ENCODE measurements at places on chromosomes 4 and X.
A peak's percentile ranks its signal among the peaks of the same experiment; 100 is the strongest.

- DNase-seq = no peak
These were observed 431.2 kb downstream of the KCTD8 start for GRCh38 chr4:44017422-44017739.

DNA sequence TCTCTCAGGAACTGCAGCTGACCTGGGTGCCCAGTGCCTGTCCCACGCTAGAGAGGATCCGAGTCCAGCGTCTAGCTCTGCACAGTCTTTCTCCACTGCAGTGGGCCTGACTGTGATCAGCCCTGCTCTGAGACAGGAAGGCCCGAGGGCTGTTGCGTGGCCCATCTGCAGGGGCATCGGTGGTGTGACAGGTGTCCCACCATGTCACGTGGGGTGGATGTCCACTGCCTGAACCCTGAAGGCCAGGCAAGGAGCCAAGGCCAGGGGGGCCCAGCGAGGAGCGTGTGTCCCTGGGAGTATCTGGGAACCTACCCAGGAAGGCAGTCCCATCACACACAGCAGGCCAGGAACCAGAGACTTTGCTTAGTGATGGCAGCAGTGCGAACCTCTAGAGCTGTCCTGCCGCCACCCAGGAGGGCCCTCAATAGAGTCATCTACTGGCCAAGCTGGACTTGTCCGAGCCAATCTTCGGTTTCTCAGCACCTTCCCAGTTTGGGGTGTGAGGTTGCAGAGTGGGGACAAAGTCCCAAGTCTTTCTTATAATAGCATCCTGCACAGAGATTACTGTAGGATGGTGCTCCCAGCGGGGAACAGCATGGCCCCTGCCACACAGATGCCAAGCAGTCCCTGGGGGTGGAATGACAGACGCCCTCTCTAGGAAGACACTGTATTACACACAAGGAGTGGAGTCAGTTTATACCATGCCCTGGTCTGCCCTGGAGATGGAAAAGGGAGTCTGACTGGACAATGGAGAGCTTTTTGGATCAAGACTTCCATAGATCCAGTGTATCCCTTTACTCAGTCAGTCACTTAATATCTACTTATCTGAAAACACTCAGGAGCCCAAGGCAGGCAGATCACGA lies 38.3 kb downstream of the DCTD start:
- no peak for DNase-seq

- DNase-seq = no peak
These were observed 137.9 kb downstream of the GPC3 start for GRCh38 chrX:133847340-133847994.

- no peak for DNase-seq
These were observed 49.5 kb downstream of the HTRA3 start for GRCh38 chr4:8319061-8319460.

DNA sequence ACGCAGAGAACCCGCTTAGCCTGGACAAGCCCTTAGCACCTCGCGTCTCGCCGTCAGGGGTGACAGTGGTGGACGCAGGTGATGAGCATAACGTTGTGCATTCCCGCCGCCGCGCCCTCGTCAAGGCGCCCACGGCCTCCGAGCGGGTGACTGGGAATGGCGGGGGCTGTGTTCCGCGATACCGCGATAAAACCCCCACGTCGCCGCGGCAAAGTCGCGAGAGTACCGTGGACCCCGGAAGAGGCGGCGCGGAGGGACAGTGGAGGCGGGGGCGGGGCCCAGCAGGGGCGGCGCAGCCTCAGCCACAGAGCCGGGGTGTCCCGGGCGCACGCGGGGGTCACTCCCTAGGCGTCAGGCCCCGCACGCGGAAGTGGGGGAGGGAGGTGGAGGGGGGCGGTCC lies 53.8 kb downstream of the ZFYVE28 start:
- DNase-seq = peak; percentile 11

GRCh38 chrX:123818243-123818642 lies 41.6 kb upstream of the XIAP start:
- no peak for DNase-seq

- DNase-seq = no peak
These were observed 451.1 kb downstream of the ARAP2 start for GRCh38 chr4:35793045-35793722.

- no peak for DNase-seq
These were observed 580.2 kb downstream of the MID1IP1 start for GRCh38 chrX:39381422-39381821.

GRCh38 chr4:143382596-143382995 lies 45.9 kb downstream of the GAB1 start:
- DNase-seq = peak; percentile 53

DNA sequence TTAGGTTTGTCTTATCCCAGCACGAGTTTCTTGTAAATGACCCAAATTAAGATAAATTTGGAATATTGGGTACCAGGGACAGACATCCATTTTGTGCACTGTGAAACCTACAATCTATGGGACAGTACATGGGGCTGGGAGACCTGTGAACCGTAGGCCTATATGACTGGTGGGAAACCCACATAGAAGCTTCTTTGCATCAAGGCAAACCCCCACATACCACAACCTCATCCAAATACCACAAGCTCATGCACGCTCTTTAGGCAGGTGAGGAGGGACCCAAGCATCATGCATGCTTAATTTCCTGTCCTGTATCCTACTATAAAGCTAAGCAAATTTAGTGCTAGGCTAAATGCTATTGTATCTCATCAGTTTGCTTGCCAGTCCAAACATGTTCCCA lies 47.8 kb downstream of the NIPAL1 start:
- no peak for DNase-seq

DNA sequence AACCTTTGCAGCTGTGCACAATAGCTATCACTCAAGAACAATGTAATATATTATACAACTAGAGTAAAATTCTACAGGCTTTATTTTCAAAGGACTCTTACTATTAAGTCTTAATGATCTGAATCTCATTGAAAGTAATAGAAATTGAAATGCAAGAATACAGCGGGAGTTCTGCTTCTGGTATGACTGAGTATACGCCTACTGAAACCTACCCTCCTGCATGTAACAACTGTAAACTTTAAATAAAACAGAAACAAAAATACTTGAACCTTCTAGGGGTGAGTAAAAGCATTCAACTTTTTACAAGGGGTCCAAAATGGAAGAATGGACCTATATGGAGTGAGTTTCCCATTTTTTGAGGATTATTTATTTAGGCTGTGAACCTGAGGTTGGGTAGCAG lies 13.5 kb downstream of the DCHS2 start:
- DNase-seq = no peak

GRCh38 chr4:106529348-106530023 lies 160.9 kb upstream of the GIMD1 start:
- DNase-seq = peak; percentile 45

GRCh38 chrX:100880368-100880767 lies 6.2 kb upstream of the NOX1 start:
- no peak for DNase-seq

- DNase-seq = no peak
These were observed 4.7 kb upstream of the RENBP start for GRCh38 chrX:153948847-153949805.

DNA sequence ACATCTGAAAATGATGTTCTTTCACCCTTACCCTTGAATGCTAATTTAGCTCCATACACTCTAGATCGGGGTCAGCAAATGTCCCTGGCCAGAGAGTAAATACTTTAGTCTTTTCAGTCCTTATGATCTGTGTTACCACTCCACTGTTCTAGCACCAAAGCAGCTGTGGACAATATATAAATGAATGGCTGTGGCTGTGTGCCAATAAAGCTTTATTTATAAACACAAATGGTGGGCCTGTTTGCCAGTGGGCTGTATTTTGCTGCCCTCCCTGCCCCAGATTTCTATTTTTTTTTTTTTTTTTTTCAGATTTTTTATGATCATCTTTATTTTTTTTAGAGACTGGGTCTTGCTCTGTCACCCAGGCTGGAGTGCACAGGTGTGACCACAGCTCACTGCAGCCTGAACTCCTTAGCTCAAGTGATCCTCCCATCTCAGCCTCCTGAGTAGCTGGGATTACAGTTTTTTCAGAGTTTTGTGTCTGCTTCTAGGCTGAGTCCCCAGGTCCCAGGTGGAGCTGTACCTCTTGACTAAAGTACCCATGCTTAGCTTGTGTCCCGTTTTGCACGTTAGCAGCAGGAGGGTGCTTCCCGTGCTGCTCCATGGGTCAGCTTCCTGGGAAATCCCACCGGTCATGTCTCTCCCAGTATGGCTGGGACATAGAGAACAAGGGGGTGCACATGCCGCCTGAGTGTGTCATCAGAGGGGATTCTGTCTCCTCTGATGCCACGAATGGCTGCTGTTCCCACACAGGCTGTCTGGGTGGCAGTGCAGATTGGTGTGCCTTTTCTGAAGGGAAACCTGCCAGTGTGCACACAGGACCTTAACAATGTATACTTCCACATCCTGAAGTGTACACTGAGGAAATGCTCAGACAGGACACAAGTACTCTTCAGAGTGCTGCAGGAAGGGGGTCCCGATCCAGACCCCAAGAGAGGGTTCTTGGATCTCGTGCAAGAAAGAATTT lies 16.0 kb upstream of the GRPEL1 start:
- no peak for DNase-seq

- no peak for DNase-seq
These were observed 46.1 kb downstream of the ARAP2 start for GRCh38 chr4:36198068-36198808.

GRCh38 chrX:126272795-126273497 lies 106.9 kb upstream of the DCAF12L2 start:
- DNase-seq = no peak

DNA sequence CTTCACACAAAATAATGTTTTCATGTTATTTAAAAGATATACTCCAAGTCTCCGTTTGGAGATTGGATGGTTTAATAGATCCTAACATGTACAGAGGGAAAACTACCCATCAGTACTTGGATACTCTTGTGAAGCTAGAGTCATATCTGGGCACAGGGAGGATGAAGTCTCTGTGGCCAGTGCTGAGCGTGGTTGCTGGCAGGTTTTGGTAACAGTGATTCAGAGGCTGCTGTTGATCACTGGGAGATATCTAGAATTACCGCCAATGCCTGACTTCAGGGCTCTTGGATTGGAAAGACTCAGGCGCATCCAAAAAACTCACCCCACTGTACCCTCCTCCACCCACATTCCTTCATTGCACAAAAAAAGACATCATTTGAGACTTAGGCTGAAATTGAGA lies 107.2 kb upstream of the PGRMC2 start:
- no peak for DNase-seq

- no peak for DNase-seq
These were observed 579.4 kb downstream of the GRXCR1 start for GRCh38 chr4:43471950-43472349.

DNA sequence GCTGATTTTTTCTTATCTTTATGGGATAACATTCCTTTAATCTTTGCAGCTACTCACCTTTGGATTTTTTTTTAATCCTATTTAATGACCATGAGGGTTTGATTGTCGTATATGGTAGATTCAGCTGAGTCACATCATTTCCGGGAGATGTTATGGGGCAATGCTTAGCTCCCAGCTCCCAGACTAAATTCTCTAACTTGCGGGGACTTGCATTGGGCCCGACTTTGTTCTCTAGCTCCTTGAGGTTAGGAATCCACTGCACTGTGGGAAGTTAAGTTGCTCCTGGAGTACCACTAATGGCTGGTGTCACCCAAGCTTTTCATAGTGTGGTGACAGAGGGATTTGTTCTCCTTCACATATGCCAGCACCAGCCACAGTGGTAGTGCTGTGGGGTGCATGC lies 287.4 kb downstream of the TECRL start:
- no peak for DNase-seq

GRCh38 chr4:16263056-16263455 lies 36.8 kb upstream of the TAPT1 start:
- no peak for DNase-seq

GRCh38 chrX:20988118-20988517 lies 386.1 kb upstream of the CNKSR2 start:
- no peak for DNase-seq

DNA sequence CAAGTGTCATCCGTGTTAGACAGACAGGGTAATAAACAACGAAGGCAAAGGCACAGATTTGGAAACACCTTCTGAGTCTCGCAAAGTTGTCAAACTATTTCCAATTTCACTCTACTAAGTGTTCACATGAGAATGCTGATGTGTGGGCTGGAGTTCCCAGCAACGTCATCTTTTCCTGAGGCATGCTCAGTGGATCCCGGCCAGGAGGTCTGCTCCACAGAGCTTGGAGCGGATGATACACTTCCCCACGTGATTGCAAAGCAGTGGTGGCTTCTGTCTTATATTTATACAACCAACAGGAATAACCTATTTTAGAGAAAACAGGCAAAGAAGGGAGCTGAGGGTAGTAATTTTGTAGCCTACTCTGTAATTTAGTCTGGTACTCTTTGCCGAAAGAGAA lies 40.1 kb upstream of the PDK3 start:
- no peak for DNase-seq

GRCh38 chr4:104128850-104129213 lies 365.9 kb downstream of the CXXC4 start:
- DNase-seq = no peak

DNA sequence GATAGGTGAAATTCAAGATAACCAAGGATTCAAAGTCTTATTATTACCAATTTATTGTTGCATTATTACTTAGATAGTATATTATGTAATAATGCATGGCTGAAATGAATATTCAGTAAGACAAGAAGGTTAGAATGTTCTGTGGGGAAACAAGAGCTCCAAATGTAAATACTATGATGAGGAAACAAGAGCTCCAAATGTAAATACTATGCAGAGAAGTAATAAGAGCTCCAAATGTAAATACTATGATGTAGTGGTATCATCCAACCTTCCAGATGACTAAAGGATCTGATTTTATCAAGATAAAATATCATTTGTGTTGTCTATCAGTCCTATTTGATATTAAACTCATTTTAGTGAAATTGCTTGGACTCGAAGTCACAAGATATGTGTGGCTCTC lies 82.2 kb upstream of the PCDH18 start:
- DNase-seq = no peak

GRCh38 chr4:68592673-68593072 lies 16.6 kb upstream of the UGT2B17 start:
- DNase-seq = no peak

DNA sequence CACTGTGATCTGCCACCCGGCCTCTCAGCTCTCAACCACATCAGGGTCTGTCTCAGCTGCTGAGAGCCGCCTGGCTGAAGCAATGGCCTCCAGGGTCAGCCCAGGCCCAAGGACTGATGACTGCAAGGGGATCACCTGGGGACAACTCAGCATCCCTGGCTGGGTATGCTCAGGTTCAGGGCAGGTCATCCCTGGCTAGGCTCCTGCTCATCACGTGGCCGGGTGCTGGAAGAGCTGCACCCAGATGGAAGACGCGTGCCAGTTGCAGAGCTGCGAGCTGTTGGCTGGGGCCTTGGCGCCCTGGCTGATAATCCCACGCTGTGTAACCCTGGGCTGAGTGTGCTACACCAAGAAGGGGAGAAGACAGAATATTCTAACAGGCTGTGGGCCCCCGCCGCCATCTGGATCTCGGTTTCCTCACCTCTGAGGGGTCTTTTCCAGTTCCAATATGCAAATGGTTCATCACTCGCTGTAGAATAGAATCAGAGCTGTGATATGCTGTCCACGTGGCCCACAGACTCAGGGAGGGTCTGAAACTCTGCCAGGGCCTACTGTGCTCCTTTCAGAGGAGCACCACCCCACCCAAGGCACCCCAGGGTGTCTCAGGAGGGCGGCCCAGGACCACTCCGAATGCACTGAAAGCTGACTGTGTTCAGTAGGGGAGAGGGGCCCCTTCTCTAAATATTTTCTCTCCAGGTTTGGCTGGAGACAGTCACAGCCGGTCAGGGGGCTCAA lies 338.8 kb downstream of the BCOR start:
- DNase-seq = no peak
